Testis (tissue), 5 donors: ENCODE measurements at places on chromosomes 13 and 19. TPM values are rescaled to one million over a fixed set of nuclear protein-coding genes. Genes with fewer than 3 reads are reported as not detected.

NRTN gene
- 6.5 TPM for total RNA-seq

DNA sequence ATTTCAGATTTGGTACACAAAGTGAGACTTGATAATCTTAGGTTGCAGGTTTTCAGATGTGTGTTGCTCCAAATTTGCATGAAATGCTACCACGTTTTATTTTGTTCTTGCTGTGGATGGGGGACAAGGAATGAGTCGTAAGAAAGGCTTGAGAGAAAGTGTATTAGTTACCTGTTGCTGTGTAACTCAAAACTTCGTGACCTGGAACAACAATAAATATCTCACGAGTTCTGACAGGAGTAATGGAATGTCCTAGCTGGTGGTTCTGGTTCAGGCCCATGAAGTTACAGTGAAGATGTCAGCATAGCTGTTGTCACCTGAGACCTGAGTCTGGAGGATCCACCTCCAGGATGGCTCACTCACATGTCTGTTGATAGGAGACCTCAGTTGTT lies 1.2 kb downstream of the ZNF8 start:
- DNase-seq = no peak

DNA sequence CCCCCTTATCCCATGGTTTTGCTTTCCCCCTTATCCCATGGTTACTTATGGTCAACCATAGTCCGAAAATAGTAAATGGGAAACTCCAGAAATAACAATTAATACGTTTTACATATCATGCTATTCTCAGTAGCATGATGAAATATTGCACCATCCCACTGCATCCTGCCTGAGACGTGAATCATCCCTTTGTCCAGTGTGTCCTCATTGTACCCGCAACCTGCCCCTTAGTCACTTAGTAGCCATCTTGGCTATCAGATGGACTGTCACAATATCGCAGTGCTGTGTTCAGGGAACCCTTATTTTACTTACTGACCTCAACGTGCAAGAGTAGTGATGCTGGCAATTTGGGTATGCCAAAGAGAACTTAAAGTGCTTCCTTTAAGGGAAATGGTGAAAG lies 10.5 kb upstream of the NBEA start:
- no peak for DNase-seq

DNA sequence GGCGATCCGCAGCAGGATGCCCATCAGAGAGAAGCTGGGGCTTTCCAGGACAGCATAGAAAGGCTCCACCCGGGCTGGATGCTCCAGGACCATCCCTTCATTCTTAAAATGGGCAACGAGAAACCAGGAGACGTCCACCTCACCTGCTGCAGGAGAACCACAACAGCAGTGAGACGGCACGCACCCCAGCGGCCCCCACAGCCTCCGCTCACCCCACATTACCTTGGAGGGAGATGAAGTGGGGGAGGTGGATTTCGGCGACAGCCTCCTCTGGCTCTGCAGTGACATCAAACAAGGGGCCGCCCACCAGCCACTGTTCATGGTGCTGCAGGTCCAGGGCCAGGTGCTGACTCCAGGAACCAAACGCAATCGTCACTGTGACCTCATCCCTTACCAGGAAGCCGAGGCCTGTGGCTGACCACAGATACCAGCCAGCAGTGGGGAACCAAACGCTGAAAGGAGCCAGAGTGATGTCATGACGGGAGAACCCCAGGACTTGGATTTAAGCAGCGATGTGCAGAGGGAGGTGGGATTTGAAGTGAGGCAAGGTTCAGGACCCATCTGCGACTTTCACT lies 25.1 kb downstream of the CARD8 start:
- no peak for DNase-seq
